ENCODE measurements at places on chromosomes 12 and 14.
A peak's percentile ranks its signal among the peaks of the same experiment; 100 is the strongest.

GRCh38 chr14:32618991-32619390 is 289.9 kb downstream of the AKAP6 start:
- DNase-seq = no peak

DNA sequence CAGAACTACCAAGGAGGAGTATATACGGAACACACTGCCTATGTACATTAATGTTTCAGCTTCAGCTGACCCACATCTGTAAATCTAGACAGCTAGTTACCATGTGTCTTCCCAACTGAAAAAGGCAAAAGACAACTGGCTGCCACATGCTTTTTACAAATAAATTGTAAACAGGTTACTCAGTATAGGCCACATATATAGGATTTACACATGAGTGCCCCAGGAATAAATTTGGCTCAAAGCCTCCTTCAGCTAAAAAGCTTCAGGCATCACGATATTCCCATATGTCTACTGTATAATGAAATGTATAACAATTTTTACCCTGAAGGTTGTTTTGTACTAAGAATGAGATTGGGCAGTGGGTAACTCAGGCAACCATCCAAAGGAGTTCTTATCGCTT is 175.9 kb upstream of the BMP4 start:
- DNase-seq = no peak

- no peak for DNase-seq
Measured at GRCh38 chr12:21849878-21850277, 75.4 kb upstream of the KCNJ8 start.

GRCh38 chr14:74801396-74801795 is 38.3 kb downstream of the YLPM1 start:
- no peak for DNase-seq

GRCh38 chr12:1283316-1283715 is 292.3 kb downstream of the ERC1 start:
- no peak for DNase-seq

DNA sequence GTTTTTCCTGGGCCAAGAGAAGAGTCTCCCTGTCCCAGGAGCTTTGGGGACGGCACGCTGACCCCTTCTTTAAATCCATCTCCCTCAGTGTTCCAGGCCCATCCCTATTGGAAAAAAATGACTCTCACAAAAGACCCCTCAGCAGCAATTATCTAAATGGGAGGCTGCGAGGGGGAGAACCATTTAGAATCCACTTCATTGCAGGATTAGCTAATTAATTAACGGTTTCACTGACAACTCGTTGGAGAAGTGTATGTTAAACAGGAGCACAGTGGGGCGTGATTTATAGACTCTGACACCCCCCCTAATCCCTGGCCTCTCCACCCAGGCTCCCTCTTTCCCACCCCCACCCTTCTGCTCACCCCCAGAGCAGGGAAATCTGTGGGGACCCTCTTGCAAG is 162.8 kb upstream of the LHX5 start:
- no peak for DNase-seq

DNA sequence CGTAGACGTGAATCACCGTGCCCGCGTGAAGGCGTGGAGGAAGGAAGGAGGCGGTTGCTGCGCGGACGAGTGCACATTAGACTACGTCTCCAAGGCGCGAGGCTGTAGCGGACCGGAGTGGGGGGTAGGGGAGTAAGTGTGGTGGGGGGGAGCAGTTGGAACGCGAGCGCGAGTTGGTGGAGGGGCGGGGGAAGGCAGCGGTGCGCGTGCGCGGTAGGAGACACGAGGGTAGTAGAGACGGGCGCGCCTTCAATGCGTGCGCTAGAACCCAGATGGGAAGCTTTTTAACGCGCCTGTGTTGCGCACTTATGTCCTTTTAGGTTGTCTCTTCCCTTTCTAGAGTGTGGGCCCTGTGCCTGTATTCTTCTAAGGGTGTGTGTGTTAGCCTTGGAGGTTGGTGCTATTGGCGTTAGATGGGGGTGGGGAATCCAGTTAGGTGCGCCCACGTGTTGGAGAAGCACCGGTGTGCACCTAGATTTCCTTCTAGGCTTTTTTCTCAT is 604 bp downstream of the EIF4B start:
- DNase-seq = peak; percentile 61

- peak; percentile 84 for DNase-seq
Measured at GRCh38 chr12:89542912-89543592, 17.2 kb upstream of the POC1B start.

GRCh38 chr14:76772300-76773187 is 11.3 kb downstream of the VASH1 start:
- no peak for DNase-seq

DNA sequence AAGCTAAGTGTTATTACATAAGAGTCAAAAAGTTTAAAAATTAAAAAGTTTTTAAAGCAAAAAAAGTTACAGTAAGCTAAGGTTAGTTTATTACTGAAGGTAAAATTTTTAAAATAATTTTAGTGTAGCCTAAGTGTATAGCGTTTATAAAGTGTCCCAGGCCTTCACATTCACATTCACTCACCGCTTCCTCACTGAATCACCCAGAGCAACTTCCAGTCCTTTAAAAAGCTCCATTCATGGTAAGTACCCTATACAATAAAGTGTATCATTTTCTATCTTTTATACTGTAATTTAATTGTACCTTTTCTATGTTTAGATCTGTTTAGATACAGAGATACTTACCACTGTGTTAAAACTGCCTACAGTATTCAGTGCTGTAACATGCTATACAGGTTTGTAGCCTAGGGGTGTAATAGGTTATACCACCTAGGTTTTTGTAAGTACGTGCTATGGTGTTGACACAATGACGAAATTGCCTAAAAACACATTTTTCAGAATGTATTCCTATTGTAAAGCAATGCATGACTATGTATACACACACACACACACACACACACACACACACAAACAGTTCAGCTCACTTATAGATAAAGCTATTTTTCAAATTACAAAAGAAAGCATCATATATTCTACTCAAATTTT is 3.7 kb downstream of the CLEC14A start:
- DNase-seq = no peak

- DNase-seq = no peak
Measured at GRCh38 chr14:80037349-80037748, 174.0 kb downstream of the DIO2 start.

DNA sequence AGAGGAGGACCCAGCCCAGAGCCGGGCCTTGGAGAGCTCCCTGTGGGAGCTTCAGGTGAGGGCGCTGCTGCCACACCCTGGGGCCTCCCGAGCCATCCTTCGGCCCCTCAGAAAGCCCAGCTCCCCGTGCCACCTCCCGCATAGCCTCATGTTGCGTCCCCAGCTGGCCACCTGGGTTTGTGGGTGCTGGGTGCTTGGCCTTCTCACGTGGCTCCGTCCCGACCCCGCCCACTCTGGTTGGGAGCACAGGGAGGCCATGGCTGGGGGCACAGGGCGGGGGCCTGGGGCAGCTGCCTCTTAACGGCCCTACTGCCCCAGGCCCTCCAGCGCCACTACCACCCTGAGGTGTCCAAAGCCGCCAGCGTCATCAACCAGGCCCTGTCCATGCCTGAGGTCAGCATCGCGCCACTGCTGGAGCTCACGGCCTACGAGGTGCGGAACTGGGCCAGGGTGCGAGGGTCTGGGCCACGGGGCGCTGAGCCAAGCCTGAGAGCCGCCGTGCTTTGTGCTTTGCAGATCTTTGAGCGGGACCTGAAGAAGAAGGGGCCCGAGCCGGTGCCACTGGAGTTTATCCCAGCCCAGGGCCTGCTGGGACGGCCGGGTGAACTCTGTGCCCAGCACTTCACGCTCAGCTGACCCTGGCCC is 7.6 kb downstream of the NOC4L start:
- no peak for DNase-seq

GRCh38 chr14:30362369-30363218 is 196.4 kb upstream of the G2E3 start:
- no peak for DNase-seq

DNA sequence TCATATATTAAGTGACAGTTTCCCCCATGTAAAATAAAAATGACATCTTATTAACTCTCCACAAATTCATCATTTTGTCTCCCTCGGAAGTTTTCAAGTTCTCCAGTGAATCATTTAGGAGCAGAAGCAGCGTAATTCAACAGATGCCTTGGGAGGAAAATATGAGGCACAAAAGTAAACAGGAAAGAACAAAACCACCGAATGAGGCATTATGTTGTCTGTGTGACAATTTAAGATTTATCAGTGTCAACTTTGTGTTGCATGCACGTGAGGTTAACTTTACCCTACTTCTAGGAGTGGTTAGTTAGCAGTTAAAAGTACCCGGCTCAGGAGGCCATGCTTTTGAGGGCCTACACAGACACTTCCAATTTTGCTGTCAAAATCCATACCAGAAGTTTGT is 258.6 kb downstream of the IPO8 start:
- DNase-seq = no peak

DNA sequence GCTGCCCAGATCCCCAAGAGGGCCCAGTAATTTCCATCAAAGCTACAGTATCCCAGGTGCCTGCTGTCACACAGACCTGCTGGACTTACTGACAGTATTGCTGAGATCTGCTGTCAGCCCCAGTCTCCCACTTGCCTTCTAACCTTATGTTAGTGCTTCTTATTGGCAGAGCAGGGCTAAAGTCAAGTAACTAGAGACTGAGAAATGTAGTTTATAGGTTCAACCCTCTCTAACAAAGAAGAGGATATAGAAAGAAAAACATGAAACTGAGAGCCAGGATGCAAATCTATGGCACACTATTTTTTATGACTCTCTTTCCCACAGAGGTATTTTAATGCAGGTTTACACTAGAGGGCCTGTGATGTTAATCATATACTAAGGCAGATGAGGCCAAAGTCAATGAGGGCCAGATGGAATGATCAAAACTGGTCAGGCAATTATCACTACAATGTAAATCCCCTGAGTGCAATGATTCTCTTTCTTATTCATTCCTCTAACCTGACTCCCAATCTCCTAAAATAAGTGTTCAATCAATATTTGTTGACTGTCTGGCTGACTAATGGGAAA is 781.9 kb downstream of the VRK1 start:
- DNase-seq = no peak

DNA sequence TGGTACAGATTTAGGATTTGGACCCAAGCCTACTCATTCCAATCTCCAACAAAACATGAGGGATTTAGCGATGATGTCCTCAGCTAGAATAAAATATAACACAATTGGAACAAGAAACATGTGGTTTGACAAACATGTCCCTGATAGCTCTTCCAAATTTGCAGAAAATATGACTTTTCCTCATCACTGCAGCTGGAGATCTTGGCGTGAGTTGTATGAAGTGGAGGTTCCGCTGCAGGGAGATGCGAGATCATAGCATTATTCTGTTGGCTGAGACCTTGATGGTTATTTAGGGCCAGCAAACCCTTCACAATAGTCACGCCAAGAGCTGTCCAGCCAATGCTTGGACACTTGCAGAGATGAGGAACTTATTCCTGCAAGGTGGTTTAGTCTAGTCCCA is 413.4 kb upstream of the TBX3 start:
- peak; percentile 57 for DNase-seq

DNA sequence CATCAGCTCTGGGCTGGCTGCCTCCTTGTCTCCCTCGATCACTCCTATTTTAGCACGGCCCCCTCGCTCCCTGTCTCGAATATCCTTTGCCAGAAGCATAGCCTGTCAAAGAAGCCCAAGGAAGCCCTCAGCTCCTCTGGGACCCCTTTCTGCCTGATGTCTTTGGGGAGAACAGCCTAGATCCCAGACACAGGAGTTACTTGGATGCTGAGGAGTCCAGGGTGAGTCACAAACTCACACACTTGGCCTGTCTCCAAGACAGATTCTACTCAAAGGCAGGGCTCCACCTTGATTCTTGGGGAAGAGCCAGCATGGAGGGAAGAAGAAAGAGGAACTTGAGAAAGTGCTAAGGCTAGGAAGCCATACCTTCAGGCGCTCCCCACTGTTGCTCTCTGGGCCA is 8.1 kb downstream of the AVIL start:
- peak; percentile 38 for DNase-seq

DNA sequence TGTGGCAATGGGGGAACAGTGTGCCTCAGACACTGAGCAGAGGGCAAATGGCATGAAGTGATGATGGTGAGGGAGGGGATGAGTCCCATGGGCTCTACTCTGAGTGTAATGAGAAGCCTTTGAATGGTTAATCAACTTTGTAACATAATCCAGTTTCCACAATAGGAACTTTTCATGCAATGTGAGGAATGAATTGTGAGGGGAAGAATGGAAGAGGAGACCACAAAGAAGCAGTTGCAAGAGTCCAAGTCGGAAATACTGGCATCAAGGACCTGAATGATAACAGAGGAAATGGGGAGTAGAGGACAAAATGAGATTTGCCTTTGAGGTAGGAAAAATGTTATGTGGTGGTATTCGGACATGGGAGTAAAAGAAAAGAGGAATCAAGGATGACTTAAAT is 476.9 kb upstream of the PRICKLE1 start:
- no peak for DNase-seq

DNA sequence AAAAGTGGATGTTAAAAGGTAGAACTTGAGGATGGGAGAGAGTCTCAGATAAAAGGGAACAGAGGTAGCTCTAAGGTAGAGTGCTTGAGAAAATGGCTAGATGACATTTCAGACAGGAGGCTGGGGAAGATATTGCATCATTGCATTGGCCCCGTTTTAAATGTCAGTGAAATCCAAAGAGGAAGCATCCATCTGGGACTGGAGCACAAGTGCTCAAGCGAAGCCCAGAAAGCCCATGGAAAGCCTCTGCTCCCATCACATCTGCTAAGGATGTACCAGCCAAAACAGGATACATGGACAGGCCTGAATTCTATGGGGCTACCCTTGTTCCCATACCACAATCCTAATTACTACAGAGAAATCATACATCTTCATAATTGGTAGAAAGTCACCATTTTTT is 581.5 kb upstream of the TMEM132C start:
- no peak for DNase-seq

- no peak for DNase-seq
Measured at GRCh38 chr12:52010692-52011601, 4.2 kb downstream of the TAMALIN start.

DNA sequence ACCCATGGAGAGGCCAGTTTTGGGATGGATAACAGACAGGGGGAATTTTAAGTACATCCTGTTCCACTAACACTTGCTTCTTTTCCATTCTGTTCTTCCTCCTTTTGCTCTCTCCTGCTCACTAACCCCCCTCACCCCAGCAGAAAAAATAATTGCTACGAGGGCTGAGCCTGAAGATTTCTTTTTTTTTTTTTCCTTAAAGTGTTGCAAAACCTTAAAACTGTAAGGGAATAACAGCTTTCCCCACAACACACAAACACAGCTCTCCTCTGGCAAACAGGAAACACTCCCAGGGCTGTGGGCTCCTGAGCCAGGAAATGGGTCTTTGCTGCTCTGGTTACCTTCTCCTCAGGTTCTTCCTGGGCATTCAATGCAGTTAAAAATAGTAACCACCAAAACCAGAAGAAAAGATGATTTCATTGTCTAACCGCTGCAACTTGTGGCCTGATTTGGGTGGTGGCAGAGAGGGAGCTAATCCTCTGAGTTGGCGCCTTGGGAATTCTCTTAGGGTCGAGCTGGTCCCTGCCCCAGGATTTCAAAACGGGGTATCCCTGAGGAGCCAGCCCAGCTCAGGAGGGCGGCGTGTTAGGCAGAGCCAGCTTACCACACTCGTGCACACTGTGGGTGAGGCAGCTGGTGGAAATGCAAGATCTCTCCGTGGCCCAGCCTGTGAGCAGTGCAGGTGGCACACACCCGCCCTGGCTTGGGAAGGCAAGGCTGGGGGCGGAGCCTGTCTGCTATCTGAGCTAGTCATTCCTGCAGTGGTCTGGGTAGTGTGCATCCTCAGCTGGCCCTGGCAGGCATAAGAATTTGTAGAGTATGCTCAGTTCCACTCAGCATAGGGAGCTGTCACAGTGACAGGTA is 17.1 kb upstream of the EMP1 start:
- DNase-seq = peak; percentile 56

GRCh38 chr12:121776190-121777098 is 17.0 kb downstream of the RHOF start:
- peak; percentile 53 for DNase-seq
